ENCODE measurements at places on chromosomes 5 and 9.

DNA sequence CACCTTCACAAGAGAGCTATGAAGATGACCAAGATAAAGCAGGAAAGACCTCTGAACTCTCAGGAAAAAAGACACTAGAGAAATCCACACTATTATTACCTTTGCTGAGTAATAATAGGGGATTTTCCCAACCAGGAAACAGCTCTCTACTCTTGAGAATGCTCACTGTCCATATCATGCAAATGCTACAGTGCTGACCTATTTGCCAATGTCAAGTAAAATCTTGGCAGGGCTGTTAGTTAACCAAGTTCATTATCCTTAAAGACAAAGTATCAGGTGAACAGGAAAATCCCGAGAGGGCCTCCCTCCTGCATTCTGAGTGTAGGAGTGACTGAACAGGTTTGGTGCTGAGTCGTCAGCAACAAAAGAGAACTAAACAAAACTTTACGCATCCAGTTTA is 306.6 kb downstream of the ACTL7B start:
- no peak overlapping the region for H3K4me3 ChIP-seq
- no peaks in the 10 kb centered on the region for H3K4me1 ChIP-seq

DNA sequence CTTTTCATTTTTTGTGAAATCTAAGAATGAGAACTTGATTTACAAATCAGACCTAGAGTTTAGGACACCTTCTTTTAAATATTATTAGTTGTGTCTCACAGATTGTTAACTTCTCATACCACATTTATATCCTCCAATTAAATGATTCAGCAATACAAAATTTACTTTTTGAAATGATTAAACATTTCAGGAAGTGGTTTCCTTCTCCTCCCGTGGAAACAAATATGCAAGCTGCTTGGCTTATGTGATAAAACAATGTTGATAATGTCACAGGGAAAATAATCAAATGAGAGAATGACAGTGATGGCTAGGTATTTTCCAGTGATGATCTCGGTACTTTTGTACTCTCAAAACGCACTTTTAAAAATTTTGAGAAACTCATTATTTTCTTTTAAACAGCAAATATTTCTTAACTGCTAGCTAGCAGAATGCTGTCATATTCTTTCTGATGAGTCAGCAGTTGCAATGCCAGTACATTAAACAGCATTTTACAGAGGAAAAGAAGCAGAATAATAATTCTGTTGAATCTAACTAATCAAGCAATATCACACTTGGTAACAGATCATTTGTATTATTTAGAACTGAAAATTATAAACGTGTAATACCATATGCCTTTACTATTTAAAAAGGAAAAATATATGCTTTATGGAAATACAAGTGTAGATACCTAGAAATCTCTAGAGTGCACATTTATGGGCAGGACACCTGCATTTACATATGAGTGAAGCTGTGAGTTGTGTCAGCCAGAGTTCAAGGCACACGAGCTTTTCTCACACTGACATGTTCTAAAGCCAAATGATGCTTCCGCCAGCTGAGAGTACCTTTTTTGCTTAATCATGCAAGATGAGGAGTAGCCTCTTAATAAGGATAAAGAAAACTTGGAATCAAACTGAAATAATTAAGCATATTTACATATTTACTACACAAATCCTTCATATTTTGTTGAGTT is 53.6 kb upstream of the CDH18 start:
- no peak overlapping the region for H3K27ac ChIP-seq
- DNase-seq: no peak
- H3K36me3 ChIP-seq: no peaks in the 10 kb centered on the region
- no peaks in the 10 kb centered on the region for H3K4me1 ChIP-seq
- no peak overlapping the region for H3K4me3 ChIP-seq

GRCh38 chr9:129023036-129023907 is 4.9 kb downstream of the SH3GLB2 start:
- H3K4me1 ChIP-seq: peaks cover 20% of the 10 kb centered on the region
- no peak for DNase-seq
- no peak overlapping the region for H3K4me3 ChIP-seq
- peak overlapping the region; percentile 80 for H3K27ac ChIP-seq
- H3K27me3 ChIP-seq: no peaks in the 10 kb centered on the region
- H3K36me3 ChIP-seq: no peaks in the 10 kb centered on the region

- no peak overlapping the region for H3K27ac ChIP-seq
- DNase-seq: no peak
- H3K4me1 ChIP-seq: no peaks in the 10 kb centered on the region
- no peak overlapping the region for H3K4me3 ChIP-seq
- no peaks in the 10 kb centered on the region for H3K36me3 ChIP-seq
Measured at GRCh38 chr5:52638732-52639131, 149.0 kb upstream of the ITGA1 start.

- DNase-seq: no peak
- H3K27ac ChIP-seq: no peak overlapping the region
- no peaks in the 10 kb centered on the region for H3K4me1 ChIP-seq
- no peaks in the 10 kb centered on the region for H3K36me3 ChIP-seq
Measured at GRCh38 chr5:161064781-161065180, 212.8 kb upstream of the ATP10B start.

DNA sequence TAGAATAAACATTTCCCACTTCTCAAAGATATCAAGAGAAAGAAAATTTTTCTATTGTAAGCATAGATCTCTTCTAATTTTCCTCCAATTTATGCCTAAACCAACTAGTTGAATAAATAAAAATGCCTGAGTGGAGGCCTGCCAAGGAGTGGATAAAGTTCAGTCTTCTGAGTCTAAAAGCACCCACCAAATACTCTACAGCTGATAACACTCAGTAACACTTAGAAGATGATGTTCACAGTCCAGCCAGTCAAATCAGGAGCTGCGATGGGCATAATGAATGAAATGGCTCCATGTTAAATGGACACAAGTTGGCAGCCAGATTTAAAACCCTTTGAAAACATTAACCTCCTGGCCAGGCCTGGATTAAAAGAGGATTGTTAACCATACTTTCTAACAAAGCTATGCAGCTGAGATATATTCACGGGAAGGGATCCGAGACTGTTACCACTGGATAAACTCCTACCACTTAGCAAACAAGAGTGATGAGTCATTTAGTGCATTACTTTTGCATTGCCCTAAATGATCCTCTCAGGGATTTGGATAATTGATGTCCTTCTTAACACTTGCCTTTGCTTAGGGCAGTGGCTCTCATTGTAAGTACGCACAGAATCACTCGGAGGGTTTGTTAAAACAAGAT is 63.7 kb upstream of the CCDC112 start:
- no peaks in the 10 kb centered on the region for H3K4me1 ChIP-seq
- H3K27me3 ChIP-seq: no peaks in the 10 kb centered on the region
- H3K27ac ChIP-seq: no peak overlapping the region
- no peaks in the 10 kb centered on the region for H3K36me3 ChIP-seq
- H3K4me3 ChIP-seq: no peak overlapping the region

DNA sequence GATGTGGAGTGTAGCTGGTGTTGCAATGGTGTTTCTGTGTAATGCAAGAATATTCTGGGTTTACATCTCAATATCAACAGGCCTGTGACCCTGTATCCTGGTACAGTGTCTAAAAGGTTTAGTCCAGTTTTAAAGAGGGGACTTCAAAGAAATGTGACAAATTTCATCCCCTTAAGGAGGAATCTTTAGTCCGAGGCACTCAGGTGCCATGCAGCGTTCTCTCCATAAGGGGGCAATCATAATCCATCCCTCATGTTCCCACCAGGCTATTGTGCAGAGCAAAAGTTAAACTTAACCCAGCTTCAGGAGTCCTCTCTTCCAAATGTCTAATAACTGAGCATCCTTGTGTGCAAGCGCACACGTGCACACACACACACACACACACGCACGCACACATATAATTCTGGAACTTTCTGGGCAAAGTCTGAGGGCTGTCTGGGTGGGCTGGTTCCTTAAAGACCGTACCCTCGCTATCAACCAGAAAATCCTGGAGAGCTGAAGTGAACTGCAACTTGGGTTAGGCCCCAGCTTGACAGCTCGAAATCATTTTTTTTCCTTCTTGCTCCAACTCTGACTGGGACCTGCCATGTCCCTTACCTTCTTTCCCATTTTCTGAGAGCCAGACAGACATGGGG is 46.0 kb downstream of the CRB2 start:
- DNase-seq: no peak
- no peak overlapping the region for H3K27ac ChIP-seq
- H3K4me3 ChIP-seq: no peak overlapping the region
- H3K27me3 ChIP-seq: no peaks in the 10 kb centered on the region
- H3K36me3 ChIP-seq: no peaks in the 10 kb centered on the region

DNA sequence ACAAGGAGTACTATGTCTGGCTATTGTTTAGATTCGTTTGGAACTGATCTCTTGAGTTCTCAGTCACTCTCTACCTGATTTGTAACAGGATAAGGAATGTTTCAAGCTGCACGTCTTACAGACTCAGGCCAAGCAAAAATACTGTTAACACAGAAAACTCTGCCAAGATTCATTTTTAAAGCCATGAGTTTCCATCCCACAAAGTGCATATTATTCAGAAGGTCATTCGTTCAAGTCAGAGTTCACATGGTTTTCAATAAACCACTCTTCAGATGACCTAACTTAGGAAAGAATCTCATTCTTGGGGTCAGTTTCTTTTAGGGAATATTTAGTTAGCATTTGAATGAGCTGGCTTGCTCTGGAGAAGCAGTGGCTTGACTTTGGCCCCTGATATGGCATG is 49.3 kb downstream of the F2R start:
- no peaks in the 10 kb centered on the region for H3K27me3 ChIP-seq
- DNase-seq: no peak
- no peak overlapping the region for H3K4me3 ChIP-seq
- H3K36me3 ChIP-seq: no peaks in the 10 kb centered on the region
- no peaks in the 10 kb centered on the region for H3K4me1 ChIP-seq

DNA sequence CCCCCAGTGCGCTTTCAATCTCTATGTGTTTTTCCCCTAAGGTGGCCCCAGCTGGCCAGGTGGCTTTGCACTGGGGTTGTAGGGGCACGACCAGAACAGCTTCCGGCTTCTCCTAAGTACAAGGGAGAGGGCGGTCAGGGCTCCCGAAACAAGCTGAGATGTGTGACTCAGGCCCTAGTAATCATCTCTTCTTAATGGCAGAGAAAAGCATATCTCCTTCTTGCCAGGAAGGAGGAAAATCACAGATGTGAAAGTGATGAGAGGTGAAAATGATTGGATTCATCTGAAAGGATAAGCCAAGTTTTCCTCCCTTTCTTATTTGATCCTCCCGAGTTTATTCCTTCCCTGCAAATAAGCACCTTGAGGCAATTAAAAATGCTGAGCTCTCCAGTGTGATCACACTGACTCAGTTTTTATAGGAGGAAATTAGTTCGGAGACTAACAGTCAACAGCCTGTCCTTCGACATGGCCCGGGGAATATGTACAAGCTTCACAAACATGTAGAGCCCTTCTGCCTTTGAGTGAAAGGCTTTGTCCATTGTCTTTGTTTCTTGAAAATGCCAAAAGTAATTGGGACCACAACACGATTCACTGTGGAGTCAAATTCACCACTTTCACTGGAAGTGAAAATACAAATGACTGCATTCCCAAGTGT is 514.8 kb downstream of the PSAT1 start:
- no peak overlapping the region for H3K4me3 ChIP-seq
- H3K4me1 ChIP-seq: no peaks in the 10 kb centered on the region
- no peaks in the 10 kb centered on the region for H3K27me3 ChIP-seq
- no peak for DNase-seq

- DNase-seq: peak; percentile 49
- no peaks in the 10 kb centered on the region for H3K4me1 ChIP-seq
- no peaks in the 10 kb centered on the region for H3K36me3 ChIP-seq
Measured at GRCh38 chr9:33719581-33720374, 75.6 kb upstream of the PRSS3 start.

Data from MM.1S (cell line).